PC-9 (cell line): ENCODE measurements at places on chromosomes 6 and 20. TPM values are rescaled to one million over a fixed set of nuclear protein-coding genes. Genes with fewer than 3 reads are reported as not detected.

STMND1 gene
- 0.26 TPM in 1 of 2 replicates, not detected in the other for total RNA-seq

CALHM4 gene
- not detected in 2 replicates for total RNA-seq

PRDM13 gene
- not detected in 2 replicates for total RNA-seq

CYP39A1 gene
- 2.9 and 5.6 TPM in 2 replicates for total RNA-seq

PRICKLE4 gene
- total RNA-seq: 8.4 and 9.2 TPM in 2 replicates

LRFN2 gene
- not detected in 2 replicates for total RNA-seq

XKR7 gene
- total RNA-seq: not detected in 2 replicates

GPX5 gene
- total RNA-seq: not detected in 2 replicates

PLN gene
- not detected in 2 replicates for total RNA-seq

SMAP1 gene
- 20.6 and 29.3 TPM in 2 replicates for total RNA-seq

SLC22A7 gene
- total RNA-seq: not detected in 2 replicates

SLC12A5 gene
- 6.0 and 8.7 TPM in 2 replicates for total RNA-seq

CST5 gene
- total RNA-seq: 0.93 and 2.2 TPM in 2 replicates

CTCFL gene
- not detected in 2 replicates for total RNA-seq

TMEM200A gene
- not detected in 2 replicates for total RNA-seq

PAK5 gene
- total RNA-seq: not detected in 2 replicates

C20orf202 gene
- total RNA-seq: not detected in 2 replicates

PPP1R16B gene
- total RNA-seq: 0.05 TPM in 1 of 2 replicates, not detected in the other

AKAP12 gene
- total RNA-seq: 9.2 and 12.6 TPM in 2 replicates

BEND3 gene
- total RNA-seq: 3.4 and 3.8 TPM in 2 replicates

TSPO2 gene
- not detected in 2 replicates for total RNA-seq

CSNK2A1 gene
- total RNA-seq: 187 and 222 TPM in 2 replicates

ITPR3 gene
- total RNA-seq: 78.3 and 86.9 TPM in 2 replicates

INSM1 gene
- total RNA-seq: not detected in 2 replicates

ALDH8A1 gene
- total RNA-seq: 0.83 and 1.1 TPM in 2 replicates

MGME1 gene
- total RNA-seq: 31.3 and 42.8 TPM in 2 replicates

AVP gene
- not detected in 2 replicates for total RNA-seq

RFX6 gene
- not detected in 2 replicates for total RNA-seq

ZNF165 gene
- total RNA-seq: 10.5 and 12.6 TPM in 2 replicates

CLIC5 gene
- total RNA-seq: 2.0 and 2.1 TPM in 2 replicates

SEC63 gene
- 43.0 and 101 TPM in 2 replicates for total RNA-seq

GPLD1 gene
- total RNA-seq: 1.7 and 2.0 TPM in 2 replicates

NKX2-4 gene
- not detected in 2 replicates for total RNA-seq

SNX5 gene
- total RNA-seq: 97.7 and 116 TPM in 2 replicates

KLC4 gene
- total RNA-seq: 46.2 and 46.7 TPM in 2 replicates

PRND gene
- total RNA-seq: not detected in 2 replicates

MPC1 gene
- total RNA-seq: 7.4 and 13.3 TPM in 2 replicates

RSPH3 gene
- total RNA-seq: 10.9 and 16.6 TPM in 2 replicates

DLK2 gene
- 3.6 and 6.2 TPM in 2 replicates for total RNA-seq

WFDC2 gene
- total RNA-seq: 159 and 185 TPM in 2 replicates

CDS2 gene
- 37.0 and 42.8 TPM in 2 replicates for total RNA-seq
